Non-pigmented ciliary epithelial cell (primary cell): ENCODE measurements at places on chromosomes 3 and 15.

GRCh38 chr15:101615986-101616848 lies 36.0 kb downstream of the TM2D3 start:
- DNase-seq: no peak

DNA sequence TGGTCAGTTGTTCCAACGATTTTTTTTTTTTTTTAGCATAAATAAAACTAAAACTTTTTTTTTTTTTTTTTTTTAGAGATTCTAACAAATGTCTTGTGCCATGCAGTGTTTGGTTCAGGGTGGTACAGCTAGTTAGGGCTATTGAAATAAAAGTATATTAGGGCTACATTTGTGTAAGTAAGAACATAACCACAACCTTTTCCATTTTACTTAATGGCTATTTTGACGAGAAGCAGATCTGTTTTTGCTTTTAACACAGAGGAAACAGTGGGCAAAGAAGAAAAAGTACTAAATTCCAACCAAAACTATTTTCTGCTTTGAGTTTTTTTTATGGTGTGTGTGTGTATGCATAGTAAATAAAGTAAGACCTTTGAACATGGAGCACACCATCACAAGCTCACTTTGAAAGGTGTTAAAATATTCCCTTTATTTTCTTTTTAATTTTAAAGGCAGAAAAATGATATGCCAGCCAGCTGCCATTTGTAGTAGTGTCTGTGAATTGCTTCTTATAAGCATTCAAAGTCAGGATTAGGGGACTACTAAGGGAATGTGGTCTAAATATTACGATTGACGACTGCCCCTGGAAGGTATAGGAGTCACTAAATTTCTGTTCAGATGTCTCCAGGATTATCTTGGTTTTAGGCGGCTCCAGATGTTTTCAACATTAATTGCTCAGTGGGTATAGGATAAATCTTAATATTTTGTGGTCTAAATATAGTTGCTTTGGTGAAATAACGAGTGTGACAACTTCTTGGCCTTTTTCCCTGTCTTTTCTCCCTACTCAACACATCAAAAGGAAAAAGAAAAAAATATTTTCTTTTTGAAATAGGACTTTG lies 3.1 kb downstream of the RARB start:
- no peak for DNase-seq

DNA sequence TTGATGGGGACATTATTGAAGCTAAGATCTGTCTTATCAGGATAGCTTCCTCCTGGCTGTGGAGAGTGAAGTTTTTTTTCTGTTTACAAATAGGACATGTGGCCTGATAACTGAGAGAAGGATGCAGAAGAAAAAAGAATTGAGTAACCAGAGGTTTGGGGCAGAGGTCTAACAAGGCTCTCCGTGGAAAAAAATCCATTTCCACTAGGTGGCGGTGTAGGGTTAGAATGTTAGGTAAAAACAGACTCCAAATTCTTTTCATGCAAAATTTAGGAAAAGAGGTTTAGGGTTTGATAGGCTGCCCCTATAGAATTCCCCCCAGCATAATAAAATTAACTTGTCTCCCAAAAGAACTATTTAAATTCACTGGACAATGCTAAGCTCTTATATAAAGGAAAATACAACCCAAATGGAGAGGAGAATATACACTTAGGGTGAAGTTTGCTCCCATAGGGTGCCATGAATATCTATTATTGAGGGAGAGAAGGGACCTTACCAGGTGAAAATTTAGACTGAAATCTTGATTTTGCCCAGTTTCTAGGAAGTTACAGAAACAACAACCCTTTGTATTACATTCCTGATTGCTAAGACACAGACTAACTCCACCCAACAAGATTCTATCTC lies 1560.4 kb downstream of the OTOL1 start:
- DNase-seq: no peak

DNA sequence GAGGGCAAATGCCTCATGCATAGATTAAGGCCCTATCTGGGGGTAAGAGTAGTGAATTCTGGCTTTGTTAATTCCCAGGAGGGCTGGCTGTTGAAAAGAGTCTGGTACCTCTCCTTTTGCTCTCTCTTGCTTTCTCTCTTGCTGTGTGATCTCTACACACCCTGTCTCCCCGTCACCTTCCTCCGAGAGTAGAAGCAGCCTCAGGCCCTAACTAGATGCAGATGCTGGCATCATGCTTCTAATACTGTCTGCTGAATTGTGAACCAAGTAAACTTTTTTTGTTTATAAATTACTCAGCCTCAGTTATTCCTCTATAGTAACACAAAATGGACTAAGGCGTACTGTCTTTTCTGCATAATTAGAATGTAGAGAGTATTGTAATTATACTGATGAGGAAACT lies 908.1 kb downstream of the DIPK2A start:
- no peak for DNase-seq

DNA sequence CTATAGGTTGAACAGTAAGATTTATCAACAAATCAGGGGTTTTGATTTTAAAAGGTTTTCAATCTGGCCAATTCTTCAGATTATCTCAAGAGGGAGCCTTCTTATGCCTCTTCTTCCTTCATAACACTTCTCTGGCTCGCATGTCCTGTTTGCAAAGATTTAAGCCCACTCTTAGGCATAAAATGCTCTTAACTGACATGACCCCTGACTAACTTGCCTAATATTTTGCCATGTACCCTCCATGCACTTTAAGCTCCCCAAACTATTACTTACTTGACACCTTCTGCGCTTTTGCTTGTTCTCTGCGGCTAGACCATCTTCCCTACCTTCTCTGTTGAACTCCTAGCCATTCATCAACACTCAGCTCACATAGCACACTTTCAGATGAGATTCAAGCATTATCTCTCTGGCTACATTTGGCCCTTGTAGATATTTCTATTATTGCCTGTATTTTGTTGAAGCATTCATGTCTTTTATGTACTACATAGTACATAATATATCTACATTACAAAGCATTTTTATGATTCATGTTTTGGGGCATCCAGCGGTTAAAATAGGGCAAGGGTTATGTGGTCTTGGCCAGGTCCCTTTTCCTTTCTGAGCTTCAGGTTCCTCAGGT lies 1.0 kb upstream of the ARIH1 start:
- DNase-seq: no peak

DNA sequence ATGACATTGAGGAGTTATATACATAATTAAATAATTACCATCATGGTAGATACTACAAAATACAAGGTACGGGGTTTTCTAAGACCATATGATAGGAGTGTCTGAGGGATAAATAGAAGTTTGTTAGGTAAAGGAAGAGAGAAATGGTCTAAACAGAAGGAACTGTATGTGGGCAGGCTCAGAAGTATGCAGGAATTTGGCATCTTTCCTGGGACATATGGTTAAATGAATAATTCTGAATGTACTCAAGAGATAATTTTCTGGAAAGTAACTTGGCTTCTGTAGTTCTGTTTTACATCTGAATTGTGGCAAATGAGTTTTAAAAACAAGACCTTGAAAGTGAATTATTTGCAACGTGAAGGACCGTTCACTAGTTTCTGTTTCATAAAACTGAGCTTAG lies 17.5 kb downstream of the LMCD1 start:
- no peak for DNase-seq

DNA sequence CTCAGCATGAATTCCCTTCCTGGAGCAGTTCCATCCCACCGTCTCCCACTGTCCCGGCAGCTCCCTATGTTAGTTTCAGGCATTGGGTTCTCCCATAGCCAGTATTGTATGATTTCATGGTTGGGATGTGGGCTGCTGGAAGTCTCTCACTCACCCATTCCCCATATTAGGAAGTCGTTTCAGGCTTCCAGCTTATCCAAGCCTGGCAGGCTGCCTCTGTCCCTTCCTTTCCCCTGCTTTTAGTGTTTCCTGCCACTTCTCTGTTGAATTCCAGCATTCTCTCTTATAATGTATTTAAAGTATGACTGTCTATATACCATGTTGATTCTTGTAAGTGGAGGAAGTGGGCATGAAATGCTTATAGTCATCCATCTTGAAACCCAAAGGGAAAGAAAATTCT lies 309.7 kb upstream of the RBMS3 start:
- no peak for DNase-seq

DNA sequence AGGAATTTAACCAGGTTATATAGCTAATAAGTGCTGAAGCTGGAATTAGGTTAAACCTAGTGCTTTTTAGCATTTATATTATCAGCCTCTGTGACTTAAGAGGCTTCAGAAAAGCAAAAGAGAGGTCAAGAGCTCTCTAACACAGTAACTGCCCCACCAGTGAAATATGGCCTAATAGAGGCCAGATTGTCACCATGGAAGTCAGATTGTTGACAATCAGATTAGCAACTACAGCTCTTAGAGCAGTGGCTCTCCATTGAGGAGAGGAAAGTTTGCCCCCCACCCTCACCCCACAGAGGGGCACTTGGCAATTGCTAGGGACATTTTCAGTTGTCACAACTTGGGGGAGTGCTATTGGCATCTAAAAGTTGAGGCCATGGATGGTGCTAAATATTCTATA lies 23.3 kb upstream of the LMOD3 start:
- DNase-seq: no peak

- DNase-seq: no peak
Observed at GRCh38 chr15:67158367-67158766, 93.0 kb downstream of the SMAD3 start.

GRCh38 chr3:67361323-67361722 lies 293.1 kb downstream of the SUCLG2 start:
- no peak for DNase-seq

- DNase-seq: no peak
Observed at GRCh38 chr3:54222316-54222715, 100.0 kb downstream of the CACNA2D3 start.

DNA sequence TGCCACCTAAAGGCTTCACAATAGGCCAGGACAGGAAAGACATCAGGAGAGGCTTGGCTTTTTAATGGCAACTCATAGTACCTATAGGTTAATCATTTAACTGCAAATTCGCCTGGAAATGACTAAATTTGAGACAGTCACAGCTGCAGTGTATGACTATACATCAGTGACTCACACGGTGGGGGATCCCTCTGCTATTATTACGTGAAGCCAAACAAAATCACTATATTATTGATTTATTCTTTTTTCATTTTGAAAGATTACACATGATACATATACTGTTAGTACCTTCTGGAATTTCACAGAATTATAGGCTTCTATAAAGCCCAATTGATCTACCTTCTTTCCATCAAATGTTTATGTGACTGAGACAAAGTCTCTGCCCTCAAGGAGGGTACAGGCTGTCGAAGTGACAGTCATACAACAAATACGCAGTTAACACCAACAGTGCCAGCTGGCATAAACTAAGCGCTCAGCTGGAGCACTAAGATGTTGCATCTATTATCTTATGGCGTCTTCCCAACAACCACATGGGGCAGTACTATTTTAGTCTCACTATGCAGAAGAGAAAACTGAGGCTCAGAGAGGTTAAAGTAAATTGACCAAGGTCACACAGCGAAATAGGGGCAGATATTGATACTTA lies 82.0 kb upstream of the LMOD3 start:
- DNase-seq: no peak

- no peak for DNase-seq
Observed at GRCh38 chr3:149726716-149727407, 25.4 kb downstream of the COMMD2 start.

GRCh38 chr3:106191211-106191610 lies 322.4 kb upstream of the CBLB start:
- DNase-seq: no peak

DNA sequence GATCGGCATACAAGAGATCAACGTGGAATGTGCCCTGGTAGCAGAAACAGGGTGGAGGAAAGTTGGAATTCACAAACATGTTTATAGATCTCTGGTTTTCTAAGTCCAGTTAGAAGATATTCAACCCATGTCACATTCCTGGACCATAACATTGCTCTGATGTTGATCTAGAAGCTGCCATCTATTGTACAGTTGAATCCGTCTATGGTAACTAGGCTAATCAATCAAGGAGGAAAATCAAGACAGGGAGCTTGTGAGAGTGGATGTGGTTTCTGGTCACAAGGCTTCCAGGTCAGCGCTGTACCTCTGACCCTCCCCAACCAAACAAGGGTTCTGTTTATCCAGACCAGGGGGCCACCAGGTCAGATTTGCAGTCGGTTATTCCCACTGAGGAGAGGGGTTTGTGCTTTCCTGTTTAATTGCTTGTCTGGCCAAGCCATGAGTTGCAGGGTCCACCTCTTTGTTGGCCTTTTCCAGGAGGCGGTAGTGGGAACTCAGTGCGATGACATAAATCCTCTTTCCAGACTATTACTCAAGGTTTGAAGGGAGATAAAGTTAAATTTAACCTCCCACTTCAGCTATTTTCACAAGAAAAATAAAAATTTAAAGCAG lies 130.3 kb downstream of the SLCO3A1 start:
- DNase-seq: no peak

GRCh38 chr15:90360746-90361145 lies 8.7 kb downstream of the ZNF774 start:
- DNase-seq: no peak

DNA sequence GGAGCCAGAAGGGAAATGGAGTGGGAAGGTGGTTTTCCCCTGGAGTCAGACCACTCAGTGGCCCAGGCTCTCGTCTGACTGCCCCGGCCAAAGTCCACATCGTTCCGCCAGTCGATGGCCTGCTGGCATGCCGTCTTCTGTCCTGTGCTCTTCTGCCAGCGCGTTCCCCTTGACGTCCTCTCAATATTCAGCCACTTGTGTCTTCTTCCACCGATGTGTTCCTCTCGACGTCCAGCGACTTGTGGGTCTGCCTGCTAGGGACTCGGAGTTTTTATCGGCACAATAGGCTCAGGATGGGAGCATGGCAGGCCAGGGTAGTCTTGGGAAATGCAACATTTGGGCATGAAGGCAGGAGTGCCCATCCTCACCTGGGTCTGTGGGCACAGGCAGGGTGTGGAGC lies 542.5 kb upstream of the LMCD1 start:
- no peak for DNase-seq
